GF-D8 (cell line): ENCODE measurements at places on chromosomes 2 and 18.

DNA sequence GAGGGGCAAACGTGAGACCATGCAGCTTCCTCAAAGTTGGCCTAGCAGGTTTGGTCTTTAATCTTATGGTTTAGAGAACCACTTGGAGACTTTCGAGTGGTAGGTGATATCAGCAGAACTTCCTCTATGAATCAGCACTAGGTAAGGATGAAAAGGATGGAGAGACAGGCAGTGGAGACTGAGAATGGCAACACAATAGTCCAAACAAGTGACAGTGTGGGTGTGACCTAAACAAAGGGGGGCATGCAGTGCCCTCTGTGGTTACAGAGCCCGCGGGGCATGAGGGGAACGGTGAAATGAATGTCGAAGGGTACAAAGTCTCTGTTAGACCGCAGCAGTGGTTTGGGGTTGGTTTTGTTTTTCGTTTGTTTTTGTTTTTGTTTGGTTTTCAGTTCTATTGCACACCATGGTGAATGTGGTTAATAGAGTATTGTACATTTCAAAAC is 143.9 kb downstream of the L3MBTL4 start:
- DNase-seq: no peak

DNA sequence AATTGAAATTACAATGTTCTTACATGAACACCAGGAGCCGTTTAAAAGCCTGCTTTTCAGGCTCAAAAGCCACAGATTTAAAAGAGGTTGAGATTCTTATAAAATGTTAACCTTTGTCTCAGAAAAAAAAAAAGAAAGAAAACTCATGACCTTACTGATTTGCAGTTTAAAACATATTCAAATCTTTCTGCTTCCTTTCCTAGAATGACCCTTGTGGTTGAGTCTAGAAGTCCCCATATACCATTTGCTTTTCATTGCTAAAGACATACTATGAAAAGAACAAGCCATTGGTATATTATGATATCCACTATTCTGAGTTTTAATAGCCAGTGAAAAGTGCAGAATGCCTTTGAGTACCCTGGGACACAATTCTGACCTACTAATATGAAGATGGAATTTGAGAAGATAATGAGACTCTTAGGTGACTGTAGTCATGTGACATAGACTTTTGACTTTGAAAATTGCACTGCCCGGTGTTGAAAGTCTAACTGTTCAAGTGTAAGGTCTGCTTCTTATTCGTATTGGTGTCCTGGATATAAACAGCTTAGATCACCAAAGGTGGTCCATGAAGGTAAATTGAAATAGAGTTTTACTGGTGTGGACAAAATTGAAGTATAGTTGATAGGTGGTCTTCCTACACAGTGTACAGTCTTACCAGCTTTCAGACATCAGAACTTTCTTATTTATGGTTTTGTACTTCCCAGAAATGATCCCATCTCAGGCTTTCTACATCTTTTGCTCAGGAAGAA is 117.0 kb downstream of the DOCK10 start:
- DNase-seq: no peak

GRCh38 chr18:62321201-62321600 is 3.9 kb upstream of the TNFRSF11A start:
- no peak for DNase-seq

DNA sequence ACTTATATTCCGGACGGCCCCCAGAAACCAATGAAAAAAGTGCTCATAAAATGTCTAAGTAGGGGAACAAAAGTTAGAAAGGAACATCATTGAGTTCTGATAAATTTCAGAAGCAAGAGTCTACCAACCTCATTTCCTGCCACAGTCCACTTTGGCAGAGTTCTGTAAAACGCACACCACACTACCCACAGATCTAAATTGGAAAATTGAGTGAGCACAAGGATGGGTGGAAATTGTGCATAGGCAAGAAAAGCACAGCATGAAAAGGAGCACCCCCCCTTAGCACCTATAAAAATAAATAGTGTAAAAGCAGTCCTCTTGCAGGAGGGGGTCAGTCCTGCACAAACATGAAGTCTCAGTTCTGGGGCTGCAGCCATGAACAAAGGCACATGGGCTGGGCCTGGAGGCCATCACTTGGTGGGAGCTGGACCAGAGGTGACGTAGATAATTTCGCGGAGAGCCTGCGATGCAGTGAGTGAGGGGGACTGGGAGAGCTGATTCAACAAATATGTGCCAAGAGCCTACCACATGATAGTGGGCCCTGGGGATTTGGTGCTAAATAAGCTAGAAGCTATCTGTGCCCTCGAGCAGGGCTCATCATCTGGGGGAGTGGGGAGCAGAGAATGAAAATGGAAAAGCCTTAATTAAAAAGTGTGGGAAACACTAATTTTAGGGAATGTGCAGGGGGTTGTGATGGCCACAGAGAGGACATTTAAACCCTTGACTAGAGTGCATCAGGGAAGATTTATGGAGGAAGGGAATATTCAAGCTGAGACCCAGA is 48.9 kb upstream of the SPP2 start:
- no peak for DNase-seq

- no peak for DNase-seq
Observed at GRCh38 chr2:233051241-233052149, 8.6 kb upstream of the INPP5D start.

GRCh38 chr2:96143231-96143847 is 1.9 kb downstream of the DUSP2 start:
- no peak for DNase-seq

DNA sequence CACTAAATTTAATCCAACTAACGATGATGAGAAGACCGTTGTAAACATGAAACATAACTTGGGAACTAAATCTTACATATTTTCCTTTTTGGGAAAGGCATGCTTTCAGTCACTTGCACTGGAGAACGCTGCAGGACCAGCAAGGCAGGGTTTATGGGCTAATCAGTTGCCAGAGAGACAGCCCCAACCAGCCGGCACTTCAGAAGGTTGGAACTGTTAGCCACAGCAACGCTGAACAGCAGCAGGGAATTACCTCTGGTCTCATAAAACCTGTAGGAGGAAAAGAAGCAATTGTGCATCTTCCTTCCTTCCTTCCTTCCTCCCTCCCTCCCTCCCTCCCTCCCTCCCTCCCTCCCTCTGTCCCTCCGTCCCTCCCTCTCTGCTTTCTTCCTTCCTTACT is 33.9 kb upstream of the SIX2 start:
- no peak for DNase-seq

DNA sequence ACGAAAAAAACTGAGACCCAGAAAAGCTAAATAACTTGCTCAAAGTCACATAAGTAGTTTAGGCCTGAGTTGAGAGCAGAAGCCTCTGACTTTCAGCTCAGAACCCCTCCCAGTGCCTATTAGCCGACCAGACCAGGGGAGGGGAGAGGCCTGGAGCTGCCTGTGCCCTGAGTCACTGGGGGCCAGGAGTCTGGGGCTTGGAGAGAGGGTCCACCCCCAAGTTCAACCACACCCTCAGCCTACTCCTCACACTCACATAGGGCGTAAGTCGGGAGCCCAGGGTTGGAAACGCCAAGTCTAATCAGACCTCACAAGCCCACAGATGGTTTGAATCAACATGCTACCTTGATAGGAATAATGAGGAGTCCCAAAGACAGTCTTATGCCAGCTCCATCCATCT is 12.6 kb upstream of the PKDCC start:
- DNase-seq: no peak

DNA sequence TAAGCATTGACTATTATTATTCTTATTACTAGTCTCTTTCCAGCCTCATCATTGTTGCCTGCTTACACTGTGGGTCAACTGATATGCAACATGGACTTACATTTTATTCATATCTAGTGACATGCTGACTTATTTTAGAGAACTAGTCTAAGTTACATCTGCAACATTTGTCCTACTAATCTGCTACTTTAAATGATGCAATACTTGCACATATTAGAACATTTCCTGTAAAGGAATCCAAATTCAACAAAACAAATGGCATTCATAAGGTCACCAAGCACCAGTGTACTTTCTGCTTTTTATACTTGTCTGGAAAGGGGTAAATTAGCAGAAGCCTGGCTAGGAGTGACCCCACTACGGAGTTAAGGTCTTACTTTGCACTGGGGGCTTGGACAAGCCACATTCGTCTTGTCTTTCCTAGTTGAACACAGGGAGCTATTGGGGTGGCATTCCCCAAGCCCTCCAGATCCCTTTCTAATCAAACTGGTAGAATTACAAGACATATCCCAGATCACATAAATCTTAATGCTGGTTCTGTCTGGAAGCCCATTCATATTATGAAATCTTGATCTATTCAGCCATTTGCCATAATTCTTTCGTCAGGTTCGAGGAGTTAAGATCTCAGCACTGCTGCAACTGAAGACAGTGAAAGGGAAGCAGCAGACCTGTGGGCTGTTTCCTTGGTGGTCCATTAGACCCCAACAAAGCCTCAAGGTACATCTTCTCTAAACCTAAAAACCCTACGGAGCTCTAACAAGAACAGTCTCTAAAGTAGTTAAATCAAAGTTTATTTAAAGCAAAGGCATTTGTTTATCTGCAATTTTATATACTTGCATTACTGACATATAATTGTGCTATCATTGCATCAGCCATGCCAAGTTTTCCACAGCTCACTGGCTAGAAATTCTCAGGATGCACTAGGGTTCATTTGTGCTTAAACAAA is 49.9 kb upstream of the RTN4 start:
- DNase-seq: peak; percentile 46

- no peak for DNase-seq
Observed at GRCh38 chr2:157107460-157107859, 150.0 kb upstream of the GALNT5 start.

GRCh38 chr2:181309586-181309985 is 147.6 kb upstream of the ITGA4 start:
- peak; percentile 52 for DNase-seq

- no peak for DNase-seq
Observed at GRCh38 chr2:149146876-149147275, 108.4 kb downstream of the LYPD6B start.

DNA sequence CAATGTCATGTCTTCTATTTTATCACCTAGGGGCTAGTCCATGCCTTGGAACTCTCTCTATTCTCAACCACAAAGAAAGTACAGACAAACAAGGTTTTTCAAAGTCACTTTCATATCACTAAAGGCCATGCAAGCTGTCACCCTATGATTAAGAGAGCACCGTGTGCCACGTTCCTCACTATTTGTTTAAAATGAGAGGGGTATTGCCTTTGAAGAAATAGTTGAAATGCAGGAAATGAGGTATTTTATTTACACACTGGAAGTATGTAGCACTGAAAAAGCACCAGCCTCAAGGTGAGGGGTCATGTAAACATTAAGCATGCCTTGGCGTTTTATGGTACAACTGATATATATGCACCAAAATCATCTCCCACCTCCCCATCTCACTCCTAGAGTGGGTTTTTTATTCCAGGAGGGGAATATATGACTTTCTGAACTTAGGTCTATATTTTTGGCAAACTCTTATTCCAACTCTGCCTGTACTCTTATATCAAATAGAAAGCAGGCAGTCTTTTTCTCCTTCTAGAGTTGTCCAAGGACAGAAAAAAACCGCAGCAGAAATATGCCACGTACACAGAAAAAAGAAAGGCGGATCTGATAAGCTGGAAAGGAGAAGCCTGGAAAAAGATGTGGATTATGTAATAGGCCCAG is 53.5 kb downstream of the VSNL1 start:
- DNase-seq: no peak

DNA sequence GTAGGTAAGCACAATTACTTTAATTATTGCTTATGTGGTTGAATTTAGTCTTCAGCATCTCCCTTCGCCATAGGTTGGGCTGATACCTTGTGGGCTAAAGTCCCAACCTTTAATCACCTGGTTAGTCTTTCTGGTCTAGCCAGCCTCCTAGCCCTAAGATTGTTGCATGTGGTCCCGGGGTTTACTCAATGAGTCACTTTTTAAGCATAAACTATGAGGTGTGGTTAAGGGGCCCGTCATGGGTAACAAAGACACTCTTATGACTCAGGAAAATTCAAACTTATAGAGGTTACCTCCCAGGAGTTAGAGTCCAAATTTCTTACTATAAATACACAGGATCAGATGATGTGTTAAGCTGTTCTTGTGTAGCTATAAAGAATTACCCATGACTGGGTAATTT is 841.6 kb downstream of the TRIB2 start:
- DNase-seq: no peak

GRCh38 chr2:55530539-55531081 is 11.1 kb downstream of the CFAP36 start:
- DNase-seq: no peak

- DNase-seq: no peak
Observed at GRCh38 chr18:62523631-62524439, 1.0 kb downstream of the ZCCHC2 start.

- DNase-seq: no peak
Observed at GRCh38 chr2:135657806-135658582, 83.7 kb upstream of the UBXN4 start.

DNA sequence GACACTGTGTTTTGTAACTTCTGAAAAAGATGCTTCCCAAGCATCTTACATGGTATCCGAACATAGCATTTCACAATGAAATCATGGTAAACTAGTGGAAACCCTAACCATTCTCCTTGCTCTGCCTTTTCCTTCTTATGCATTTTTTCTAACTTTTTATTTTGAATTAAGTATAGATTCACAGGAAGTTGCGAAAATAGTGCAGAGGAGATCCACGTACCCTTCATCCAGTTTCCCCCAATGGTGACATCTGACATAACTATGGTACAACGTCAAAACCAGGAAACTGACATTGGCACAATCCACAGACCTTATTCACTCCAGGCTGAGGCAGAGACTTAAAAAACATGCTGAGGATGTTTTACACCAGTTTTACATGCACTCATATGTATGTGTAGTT is 38.3 kb downstream of the AAK1 start:
- no peak for DNase-seq

- DNase-seq: no peak
Observed at GRCh38 chr18:65498605-65499004, 252.2 kb upstream of the CDH7 start.

GRCh38 chr2:28360058-28360717 is 32.5 kb upstream of the FOSL2 start:
- DNase-seq: peak; percentile 62

GRCh38 chr2:47003641-47004427 is 88.2 kb upstream of the MCFD2 start:
- no peak for DNase-seq

GRCh38 chr2:58289029-58289428 is 47.9 kb upstream of the FANCL start:
- no peak for DNase-seq

GRCh38 chr18:2982022-2982421 is 30.9 kb downstream of the LPIN2 start:
- no peak for DNase-seq

- no peak for DNase-seq
Observed at GRCh38 chr2:170924969-170925368, 4.1 kb upstream of the GORASP2 start.

DNA sequence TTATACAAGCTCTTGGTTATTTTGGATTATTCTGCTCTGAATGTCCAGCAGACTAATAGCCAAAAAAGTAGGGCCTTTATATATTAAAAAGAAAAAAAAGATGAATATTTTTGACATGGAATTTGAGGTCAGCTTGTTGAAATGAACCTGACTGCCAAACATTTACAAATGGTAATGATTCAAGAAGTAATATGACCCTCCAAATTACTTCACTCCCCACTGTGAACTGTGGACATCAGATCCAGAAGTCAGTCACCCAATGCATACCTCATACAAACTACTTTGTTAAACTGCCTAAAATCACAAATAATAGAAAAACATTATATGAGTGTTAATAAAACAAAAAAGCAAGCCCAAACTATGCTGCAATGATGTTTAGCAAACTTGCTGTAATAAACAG is 10.0 kb downstream of the EPG5 start:
- no peak for DNase-seq
